Stimulated activated naive CD4-positive, alpha-beta T cell treated with Interleukin-2 at 50 U/mL for 16 hours (primary cell): ENCODE measurements at places on chromosomes 1 and 21.

DNA sequence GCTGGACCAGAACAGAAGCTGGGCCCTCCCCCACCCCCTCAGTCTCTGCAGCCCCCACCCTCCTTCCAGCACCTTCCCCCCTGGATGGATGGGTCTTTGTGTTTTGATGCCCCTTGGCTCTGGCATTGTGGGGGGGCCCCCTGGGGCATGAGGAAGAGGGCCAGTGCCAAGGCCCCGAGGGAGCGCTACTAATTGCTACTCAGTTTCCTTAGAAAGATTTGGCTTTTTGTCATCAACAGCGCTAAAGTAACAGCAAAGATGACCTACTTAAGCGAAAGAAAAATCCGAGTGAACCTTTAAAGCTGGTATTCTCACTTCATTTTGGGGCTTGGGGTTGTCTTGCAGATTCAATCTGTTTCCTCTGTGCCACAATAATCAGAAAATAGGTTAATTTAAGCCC is 63.5 kb downstream of the SKI start:
- DNase-seq = no peak

DNA sequence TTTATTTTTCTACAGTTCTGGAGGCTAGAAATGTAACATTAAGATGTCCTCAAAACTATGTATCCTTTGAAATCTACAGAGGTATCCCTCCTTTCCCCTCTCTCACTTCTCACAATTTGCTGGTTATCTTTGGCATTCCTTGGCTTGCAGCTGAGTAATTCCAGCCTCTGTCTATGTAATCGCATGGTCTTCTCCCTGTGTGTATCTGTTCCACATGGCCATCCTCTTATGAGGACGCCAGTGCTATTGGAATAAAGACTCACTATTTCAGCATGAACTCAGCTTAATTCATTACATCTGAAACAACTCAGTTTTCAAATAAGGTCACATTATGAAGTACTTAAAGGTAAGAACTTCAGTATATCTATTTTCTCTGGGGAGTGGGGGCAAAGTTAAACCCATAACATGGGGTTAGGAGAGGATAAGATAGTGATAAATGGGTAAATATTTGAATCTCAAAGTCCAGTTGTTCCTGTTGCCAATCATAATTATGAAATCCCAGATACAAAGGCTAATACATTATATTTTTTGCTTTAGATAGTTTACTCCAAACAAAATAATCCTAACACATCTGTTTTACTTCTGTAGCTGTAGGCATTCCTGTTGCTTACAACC is 1290.8 kb downstream of the NCAM2 start:
- no peak for DNase-seq

- no peak for DNase-seq
These were observed 3.7 kb downstream of the CYB561D1 start for GRCh38 chr1:109497449-109498160.

DNA sequence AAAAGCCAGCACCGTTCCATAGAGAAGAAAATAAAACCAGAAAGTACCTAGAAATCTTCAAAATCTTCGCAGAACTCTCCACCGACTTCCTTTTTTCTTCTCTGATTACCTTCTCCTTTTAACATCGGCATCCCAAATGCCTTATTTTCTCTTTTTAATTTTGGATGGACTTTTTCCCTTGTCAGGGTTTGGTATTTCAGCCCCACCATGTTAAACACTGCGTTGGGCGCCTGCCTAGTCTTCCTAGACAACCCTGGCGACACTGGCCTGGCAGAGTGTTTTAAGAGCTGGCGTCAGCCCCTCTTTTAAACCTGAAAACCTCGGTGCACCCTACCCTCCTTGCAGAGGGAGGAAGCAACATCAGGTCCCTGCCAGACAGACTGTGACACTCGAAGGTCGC is 66.0 kb upstream of the EFHD2 start:
- DNase-seq = no peak

- no peak for DNase-seq
These were observed 43.0 kb upstream of the MUTYH start for GRCh38 chr1:45383191-45383590.

- DNase-seq = no peak
These were observed 162.1 kb downstream of the GLUL start for GRCh38 chr1:182229451-182229850.
